ENCODE measurements at places on chromosomes 4 and X.

GRCh38 chr4:57127361-57127760 is 17.2 kb upstream of the IGFBP7 start:
- DNase-seq = no peak

DNA sequence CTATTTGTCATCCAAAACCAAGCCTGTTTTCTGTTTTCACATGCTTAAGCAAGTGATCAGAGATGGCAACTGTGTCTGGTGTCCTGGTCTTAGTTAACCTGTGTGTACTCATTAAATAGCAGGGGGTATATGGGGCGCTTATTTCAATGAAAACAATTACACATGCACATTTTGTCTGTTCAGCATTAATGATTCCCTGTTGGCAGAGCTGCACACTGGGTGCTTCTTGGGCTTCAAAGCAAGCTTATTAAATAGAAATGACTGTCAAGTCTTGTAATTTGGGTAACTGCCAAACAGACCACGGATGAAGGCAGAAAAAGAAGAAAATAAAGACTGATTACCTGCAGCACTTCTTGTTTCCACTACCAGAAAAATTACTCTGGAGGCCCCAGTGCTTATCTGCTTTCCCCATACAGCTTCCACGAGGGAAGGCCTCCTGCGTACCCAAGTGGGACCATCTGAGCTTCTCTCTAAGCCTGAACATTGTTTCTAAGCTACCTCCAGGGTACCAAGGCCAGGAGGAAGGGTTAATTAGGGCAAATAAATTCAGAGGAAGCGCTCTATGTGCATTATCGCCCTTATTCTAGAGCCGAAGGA is 107.2 kb upstream of the TBL1X start:
- DNase-seq = no peak

- no peak for DNase-seq
These were observed 8.9 kb upstream of the GJB1 start for GRCh38 chrX:71214152-71214551.

- DNase-seq = no peak
These were observed 89.5 kb downstream of the BMP3 start for GRCh38 chr4:81120055-81120454.

GRCh38 chr4:51868449-51868847 is 25.5 kb downstream of the DCUN1D4 start:
- DNase-seq = no peak

- DNase-seq = no peak
These were observed 84.3 kb upstream of the PLAC1 start for GRCh38 chrX:134742573-134742972.

- no peak for DNase-seq
These were observed at the start of gene PROM1 for GRCh38 chr4:16083241-16084191. TSS of gene PROM1 (minus strand) at chr4:16084023. CDS start at chr4:16075906, 8,117 bp downstream.

GRCh38 chrX:31540313-31540712 is 468.5 kb upstream of the FTHL17 start:
- DNase-seq = no peak

GRCh38 chr4:150683775-150684350 is 101.9 kb downstream of the MAB21L2 start:
- no peak for DNase-seq

- DNase-seq = peak; percentile 17
These were observed 26.0 kb downstream of the MANBA start for GRCh38 chr4:102734591-102735385.
